ENCODE measurements at places on chromosomes 1 and 21.
A peak's percentile ranks its signal among the peaks of the same experiment; 100 is the strongest.

- DNase-seq = peak; percentile 66
Measured at GRCh38 chr21:45542242-45542666, at the start of gene SLC19A1. SLC19A1 (minus strand) TSS chr21:45542440; CDS start chr21:45537959, 4,481 bp downstream.

DNA sequence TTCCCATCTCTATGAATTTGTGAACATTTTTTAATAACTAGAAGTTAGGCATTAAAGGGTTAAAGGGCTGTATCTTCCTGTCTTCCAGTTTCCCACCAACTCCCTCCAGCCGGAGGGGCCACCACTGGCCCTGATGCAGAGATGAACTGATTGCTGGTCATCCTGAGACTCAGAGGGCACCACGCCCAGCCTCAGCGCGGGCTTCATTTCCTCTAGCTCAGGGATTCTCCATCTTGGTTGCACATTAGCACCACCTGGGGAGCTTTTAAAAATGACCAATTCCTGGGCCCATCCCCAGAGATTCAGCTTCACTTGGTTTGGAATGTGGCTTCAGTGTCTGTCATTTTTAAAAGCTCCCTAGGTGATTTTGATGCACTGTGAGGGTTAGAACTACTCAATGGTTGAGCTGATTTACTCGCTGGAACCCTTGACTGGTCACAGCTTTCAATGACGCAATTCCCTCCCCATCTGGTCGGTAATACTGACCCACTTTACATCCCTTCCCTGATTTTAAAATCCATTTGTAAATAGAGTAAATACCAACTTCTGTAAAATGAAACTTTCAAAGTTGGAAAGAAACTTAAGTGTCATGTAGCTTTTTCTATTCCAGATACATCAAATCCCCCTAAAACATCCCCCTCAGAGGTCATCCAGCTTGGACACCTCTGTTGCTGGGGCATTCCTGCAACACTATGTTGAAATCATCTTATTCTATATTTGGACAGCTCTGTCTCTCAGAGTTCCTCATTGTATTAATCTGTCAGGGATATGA is 5.1 kb downstream of the NAV1 start:
- DNase-seq = peak; percentile 69

- DNase-seq = no peak
Measured at GRCh38 chr1:110007046-110007830, 22.7 kb downstream of the AHCYL1 start.

DNA sequence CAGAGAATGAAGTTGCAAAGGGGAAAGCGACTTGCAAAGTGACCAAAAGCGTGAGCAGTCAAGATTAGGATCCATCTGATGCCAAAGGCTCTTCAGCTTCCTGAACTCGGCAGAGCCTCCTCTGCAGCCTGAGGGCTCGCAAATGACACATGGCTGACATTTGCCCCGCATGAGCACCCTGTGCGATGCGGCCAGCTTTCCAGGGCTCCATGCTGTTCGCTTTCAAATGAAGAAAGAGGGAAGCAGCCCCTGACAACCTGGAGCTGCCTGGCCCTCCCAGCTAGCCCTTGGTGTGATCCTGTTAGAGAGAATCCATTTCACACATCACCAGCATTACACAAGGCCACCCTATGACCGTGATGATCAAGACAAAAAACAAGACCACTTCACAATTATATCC is 20.2 kb upstream of the FAM131C start:
- no peak for DNase-seq

DNA sequence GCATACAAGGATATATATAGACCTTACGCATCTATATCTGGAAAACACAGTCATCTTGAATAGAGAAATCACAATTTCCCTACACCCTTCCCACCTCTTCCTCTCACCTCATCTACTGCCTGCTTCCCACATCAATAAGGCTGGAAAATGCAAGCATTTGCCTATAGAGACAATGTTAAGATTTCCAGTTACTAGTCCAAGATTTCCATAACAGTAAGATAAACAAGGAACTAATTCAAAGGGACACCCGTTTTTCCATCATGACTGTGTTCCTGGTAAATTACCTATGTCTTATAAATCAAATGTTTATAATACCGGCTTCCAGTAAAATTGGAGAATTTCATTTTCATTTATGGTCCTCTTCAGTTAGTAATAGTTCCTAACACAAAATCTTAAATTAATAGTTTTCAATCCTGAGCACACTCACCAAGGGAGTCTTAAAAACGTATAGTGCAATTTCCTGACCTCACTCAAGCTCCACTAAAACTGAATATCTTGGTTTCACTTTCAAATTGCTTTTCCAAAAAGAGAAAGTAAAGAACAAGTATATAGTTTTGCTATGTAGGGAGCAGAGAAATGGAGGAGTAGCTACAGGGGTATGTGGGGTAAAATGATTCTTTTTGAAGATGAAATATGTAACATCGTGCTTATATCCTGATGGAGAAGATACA is 398.7 kb downstream of the PLPP3 start:
- peak; percentile 73 for DNase-seq

DNA sequence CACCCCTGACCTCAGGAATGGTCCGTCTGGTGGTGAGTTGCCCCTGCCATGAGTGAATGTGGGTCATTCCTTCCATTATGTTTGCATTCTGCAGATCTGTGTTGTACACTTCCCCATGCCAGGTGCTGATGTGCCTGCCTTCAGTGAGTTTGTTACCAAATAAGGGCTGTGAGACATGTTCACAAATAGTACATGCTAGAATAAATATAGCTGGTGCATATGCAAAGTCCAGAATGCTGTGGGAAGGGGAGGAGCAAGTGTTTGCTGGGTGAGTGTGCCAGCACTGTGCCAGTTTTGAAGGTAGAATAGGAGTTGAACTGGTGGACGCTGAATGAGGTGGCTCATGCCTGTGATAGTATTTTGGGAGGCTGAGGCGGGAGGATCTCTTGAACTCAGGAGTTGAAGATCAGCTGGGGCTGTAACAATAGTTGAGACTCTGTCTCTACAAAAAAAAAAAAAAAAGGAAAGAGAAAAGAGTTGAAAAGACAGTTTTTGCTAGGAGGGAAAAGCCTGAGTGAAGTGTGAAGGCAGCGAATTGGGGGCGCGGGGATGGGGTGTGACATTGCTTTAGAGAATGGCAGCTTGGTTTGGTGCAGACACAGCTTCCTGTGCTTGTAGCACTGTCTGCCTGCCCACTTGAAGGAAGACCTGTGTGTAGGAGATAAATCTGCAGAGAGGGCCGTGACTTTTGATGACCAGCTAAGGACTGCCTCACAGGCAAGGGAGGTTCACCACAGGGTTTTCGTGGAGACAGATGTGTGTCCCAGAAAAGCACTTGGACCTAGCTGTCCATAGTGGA is 61.1 kb downstream of the LGR6 start:
- DNase-seq = no peak

DNA sequence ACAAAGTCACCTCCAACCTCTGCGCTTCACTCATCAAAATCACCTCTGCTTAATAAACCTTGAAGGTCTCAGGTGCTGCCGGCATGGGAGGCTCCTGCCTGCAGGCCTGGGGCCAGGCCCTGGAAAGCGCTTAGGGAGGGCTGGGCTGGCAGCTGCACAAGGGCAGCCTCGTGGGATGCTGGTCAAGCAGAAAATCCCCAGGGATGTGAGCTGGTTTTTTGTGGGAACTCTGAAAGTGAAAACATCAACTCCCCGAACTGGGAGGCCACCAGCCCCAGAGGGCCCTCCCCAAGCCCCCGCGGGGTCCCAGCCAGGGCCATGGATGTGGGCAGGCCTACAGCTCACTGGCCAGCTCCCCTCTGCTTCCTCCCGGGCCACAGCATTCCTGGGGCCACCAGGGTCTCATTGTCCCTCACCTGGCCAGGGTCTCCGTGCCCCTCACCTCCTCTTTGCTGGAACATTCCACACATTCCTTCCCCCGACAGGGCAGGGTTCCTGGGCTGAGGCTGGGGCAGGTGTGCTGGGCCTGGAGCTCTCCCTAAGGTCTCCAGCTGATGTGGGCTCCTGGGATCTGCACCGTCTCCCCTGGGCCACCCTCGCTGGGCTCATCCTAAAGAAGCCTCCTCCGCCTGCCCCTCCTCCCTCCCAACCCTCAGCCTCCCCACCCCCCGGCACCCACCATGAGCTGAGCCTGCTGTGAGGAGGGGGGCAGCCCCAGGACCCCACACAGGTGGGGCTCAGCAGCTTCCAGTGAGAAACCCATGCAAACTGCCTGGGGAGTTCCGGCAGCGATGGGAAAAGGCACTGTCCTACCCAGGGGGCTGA is 36.0 kb upstream of the POFUT2 start:
- no peak for DNase-seq

DNA sequence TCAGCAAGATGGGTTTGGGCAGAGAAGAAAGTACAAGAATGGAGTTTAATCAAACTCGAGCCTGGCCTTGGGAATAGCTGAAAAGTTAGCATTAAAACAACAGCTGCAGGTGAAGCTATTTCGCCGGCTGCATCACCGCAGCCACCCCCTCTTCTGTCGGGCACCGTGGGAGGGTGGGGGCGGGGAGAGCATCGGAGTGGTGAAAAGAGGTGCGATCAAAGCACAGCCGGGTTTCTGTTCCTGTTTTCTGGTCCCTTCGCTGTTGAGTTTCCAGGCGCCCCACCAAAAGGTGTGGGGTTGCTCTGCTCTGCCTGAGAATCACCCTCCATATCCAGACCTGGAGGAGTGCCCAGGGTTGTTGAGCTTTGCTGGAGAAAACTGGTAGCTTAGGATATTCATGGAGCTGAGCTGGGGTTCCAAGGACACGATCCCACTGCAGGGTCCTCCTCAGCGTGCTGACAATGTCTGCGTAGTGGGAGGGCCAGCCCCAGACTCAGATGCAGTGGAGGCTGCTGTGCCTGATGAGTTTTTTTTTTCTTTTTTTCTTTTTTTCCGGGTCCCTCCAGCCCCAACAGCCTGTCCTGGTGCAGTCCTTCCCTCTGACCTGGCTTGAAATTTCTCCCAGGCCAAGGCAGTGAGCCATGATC is 127.5 kb upstream of the C1orf174 start:
- no peak for DNase-seq

- DNase-seq = no peak
Measured at GRCh38 chr21:34698270-34699015, 29.6 kb downstream of the CLIC6 start.

DNA sequence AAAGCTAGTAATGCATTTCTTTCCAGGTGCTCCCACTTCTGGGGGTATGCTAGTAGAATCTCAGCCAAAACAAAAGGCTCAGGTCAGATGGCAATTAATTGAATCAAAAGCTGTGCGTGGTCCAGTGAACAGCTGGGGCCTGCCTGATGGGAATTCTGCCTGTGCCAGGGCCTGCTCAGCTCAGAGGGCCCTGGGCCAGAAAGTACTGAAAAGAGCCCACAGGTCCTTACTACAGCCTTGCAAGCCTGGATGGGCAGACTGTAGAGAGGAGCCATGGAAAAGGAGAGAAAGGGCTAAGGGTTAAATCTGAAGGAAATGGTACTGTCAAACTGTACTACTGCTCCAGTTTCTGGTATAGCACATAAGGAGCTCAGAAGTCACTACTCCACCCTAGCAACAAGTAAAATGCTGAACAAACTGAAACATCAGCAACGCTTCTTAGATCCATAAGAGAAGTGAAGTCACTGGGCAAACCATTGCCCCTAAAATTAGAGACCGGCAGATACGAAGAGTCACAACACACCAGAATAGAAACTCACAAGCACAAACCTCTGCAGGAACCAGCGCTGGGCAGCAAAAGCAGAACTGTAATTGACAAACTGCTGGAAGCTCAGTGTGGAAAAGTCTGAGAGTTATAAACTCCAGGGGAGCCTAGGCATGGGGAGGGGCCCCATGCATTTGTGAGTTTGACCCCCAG is 121.1 kb upstream of the SYT6 start:
- peak; percentile 24 for DNase-seq
